Type B pancreatic cell (in vitro differentiated cells): ENCODE measurements at places on chromosomes 6 and 20. TPM values are rescaled to one million over a fixed set of nuclear protein-coding genes. Genes with fewer than 3 reads are reported as not detected.

- no peaks in the 10 kb centered on the region for H3K36me3 ChIP-seq
- no peaks in the 10 kb centered on the region for H3K27me3 ChIP-seq
- DNase-seq = no peak
- no peak overlapping the region for H3K27ac ChIP-seq
- no peak overlapping the region for H3K4me3 ChIP-seq
These were observed 176.3 kb downstream of the ADGRG6 start for GRCh38 chr6:142478117-142478516.

The RHAG gene
- not detected in 2 replicates for total RNA-seq

DNA sequence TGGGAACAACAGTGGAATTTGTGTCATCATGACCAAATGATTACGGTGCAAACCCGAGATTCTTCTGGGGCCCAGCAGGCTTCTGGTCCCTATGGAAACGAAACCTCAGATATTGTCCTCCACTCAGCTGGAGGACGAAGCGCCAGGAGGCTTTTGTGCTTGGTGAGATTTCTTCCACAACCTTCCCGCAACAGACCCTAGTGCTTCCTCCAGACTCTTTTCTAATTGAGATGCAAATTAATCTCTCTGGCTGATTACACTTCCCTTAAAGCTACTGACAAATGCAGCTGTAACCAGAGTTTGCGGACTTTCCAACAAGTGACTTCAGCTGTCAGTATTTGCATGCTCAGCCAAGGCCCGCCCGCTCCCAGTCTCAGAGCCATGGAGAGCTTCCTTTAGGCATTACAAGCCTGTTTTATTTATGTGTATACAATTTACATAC is 96.0 kb downstream of the INSM1 start:
- H3K4me3 ChIP-seq = peak overlapping the region; percentile 30
- H3K27ac ChIP-seq = no peak overlapping the region
- no peak for DNase-seq
- H3K36me3 ChIP-seq = peaks cover 5% of the 10 kb centered on the region
- H3K27me3 ChIP-seq = no peaks in the 10 kb centered on the region

The C20orf144 gene
- 0.29 and 0.82 TPM in 2 replicates for total RNA-seq

GRCh38 chr6:90436403-90436802 is 139.8 kb upstream of the BACH2 start:
- H3K36me3 ChIP-seq = no peaks in the 10 kb centered on the region
- H3K27me3 ChIP-seq = peaks cover 3% of the 10 kb centered on the region
- no peak for DNase-seq
- no peak overlapping the region for H3K27ac ChIP-seq
